Left lung (tissue), 14 donors: ENCODE measurements at places on chromosomes 4 and X. TPM values are rescaled to one million over a fixed set of nuclear protein-coding genes. Genes with fewer than 3 reads are reported as not detected.

The CENPU gene
- total RNA-seq = 11.3 TPM

DNA sequence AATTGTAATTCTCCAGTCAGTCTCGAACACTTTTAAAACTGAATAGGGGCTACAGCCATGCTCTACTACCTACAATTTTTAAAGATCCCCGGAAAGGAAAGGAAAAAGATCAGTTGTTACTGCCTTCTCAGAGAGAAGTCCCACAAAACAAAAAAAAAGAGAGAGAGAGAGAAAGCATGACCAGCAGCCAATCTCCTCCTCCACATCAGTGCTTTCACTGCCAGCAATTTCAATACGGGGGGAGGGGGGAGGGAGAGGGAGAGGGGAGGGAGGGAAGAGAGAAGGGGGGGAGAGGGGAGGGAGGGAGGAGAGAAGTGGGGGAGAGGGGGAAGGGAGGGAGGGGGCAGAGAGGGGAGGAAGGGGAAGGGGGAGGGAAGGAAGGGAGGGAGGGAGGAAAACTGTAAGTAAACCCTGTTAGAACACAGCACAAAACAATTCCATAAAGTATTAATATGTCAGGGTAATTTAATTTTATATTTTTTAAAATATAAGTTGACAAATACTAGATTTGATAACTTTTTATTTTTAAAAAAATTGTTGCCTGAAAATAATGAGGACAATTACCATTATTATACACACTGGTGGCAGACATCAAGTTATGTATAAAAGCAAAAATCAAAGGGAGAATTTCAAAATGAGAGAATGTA lies 108.0 kb downstream of the LRBA start:
- H3K27ac ChIP-seq = no peak overlapping the region
- H3K36me3 ChIP-seq = peaks cover 17% of the 10 kb centered on the region
- no peak for DNase-seq
- H3K4me1 ChIP-seq = no peaks in the 10 kb centered on the region

DNA sequence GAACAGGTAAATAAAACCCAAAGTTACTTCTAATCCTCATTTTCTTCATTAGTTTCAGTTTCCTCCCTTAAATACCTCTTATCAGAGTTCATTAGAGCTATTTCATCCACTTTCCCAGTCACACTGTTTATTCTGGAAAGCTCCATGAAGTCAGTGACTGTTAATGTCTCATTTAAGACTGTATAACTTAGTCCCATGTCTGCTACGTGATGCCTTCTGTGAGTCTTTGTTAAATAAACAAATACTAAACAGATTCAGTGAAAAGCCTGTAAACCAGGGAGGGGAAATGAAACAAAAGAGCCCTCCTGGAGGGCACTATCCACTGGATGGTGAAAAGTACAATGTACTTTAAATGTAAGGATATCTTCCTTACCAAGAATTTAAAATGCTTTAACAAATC lies 24.7 kb downstream of the ACE2 start:
- H3K36me3 ChIP-seq = no peaks in the 10 kb centered on the region
- no peak for DNase-seq
- H3K27ac ChIP-seq = no peak overlapping the region
- no peak overlapping the region for H3K4me3 ChIP-seq

The NR0B1 gene
- not detected for total RNA-seq

- no peaks in the 10 kb centered on the region for H3K4me1 ChIP-seq
- H3K27me3 ChIP-seq = no peaks in the 10 kb centered on the region
- H3K36me3 ChIP-seq = no peaks in the 10 kb centered on the region
- no peak overlapping the region for H3K27ac ChIP-seq
- no peak for DNase-seq
- no peak overlapping the region for H3K4me3 ChIP-seq
Measured at GRCh38 chr4:134132086-134132783, 69.4 kb downstream of the PABPC4L start.

DNA sequence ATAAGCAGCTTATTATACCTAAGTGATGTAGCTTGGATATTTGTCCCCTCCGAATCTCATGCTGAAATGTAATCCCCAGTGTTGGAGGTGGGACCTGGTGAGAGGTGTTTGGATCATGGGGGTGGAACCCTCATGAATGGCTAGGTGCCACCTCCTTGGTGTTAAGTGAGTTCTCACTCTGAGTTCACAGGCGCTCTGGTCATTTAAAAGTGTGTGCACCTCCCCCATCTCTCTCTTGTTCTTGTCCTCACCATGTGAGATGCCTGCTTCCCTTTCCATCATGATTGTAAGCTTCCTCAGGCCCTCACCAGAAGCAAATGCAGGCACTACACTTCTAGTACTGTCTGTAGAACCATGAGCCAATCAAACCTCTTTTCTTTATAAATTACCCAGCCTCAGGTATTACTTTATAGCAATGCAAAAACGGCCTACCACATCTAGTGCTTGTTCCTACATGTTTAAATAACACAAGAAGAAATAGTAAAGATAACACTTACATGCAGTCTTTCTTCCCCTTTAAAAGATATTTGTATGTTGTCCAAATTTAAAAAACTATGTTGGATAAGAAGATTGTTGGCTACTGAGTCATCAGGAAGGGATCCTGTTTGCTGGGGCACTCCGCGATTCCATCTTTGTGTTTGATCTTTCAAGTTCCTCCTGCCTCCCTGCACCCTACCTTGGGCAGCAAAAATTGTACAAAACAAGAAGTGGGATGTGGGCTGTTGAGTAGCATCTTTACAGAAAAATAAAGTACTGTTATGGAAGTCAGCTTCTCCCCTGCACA lies 29.7 kb downstream of the PPP1R2C start:
- no peak overlapping the region for H3K27ac ChIP-seq
- H3K27me3 ChIP-seq = peaks cover 5% of the 10 kb centered on the region
- no peak overlapping the region for H3K4me3 ChIP-seq
- DNase-seq = no peak
- H3K36me3 ChIP-seq = no peaks in the 10 kb centered on the region

DNA sequence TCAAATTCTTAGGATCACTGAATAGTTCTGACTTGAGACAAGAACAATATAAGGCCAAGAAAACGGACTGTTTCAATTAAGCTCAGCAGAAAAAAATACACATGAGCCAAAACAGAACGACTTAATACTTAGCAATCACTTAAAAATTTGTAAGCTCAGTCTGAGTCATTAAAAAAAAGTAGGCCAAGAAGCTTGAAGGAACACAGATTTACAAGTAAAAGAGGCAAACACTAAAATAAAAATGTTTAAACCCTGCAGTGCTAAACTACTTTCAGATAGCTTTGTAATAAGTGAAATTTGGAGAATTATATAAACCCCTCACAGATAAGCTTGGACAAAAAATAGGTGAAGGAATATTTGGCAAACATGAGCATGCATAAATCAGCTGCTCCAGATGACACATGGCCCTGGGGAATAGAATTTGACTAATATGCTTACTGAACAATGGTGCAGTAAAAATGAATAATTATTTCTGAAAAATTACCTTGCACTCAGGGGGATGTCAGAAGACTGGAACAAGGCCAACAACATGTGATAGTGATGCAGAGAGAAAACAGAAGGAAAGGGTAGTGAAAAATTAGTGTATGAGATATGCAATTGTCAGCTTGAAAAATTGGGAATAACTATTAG lies 49.6 kb downstream of the LNX1 start:
- H3K27me3 ChIP-seq = no peaks in the 10 kb centered on the region
- peaks cover 7% of the 10 kb centered on the region for H3K4me1 ChIP-seq
- no peak overlapping the region for H3K4me3 ChIP-seq
- H3K27ac ChIP-seq = peak overlapping the region; percentile 61

DNA sequence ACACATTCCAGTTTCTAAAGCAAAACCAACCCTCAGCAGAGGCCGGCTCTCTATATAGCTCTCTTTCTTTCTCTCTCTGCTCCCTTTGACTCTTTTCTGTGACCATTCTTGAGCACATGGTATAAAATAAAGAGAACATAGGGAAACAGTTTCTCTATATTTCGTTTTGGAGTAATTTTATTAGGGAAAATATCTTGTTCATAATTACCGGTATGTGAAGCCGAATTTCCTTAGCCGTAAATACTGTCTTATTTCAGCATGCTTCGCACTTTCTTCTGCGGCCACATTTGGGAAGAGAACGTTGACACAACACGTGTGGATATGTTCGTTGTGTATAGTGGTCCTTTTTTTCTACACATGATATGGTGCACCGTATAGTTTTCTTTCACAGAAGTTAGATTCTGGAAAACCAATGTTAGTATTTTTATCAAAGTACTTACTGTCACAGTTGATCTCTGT lies 4.9 kb upstream of the LEF1 start:
- no peaks in the 10 kb centered on the region for H3K36me3 ChIP-seq
- DNase-seq = no peak
- peaks cover 52% of the 10 kb centered on the region for H3K27me3 ChIP-seq
- H3K4me1 ChIP-seq = peaks cover 17% of the 10 kb centered on the region
- H3K27ac ChIP-seq = no peak overlapping the region

GRCh38 chr4:113499166-113499565 lies 262.4 kb downstream of the CAMK2D start:
- H3K27ac ChIP-seq = no peak overlapping the region
- no peaks in the 10 kb centered on the region for H3K27me3 ChIP-seq
- no peak overlapping the region for H3K4me3 ChIP-seq
- no peak for DNase-seq
- H3K36me3 ChIP-seq = no peaks in the 10 kb centered on the region

The PCDH7 gene
- 6.8 TPM for total RNA-seq

The IDUA gene
- 33.6 TPM for total RNA-seq

The THAP6 gene
- 21.4 TPM for total RNA-seq

The TLR7 gene
- total RNA-seq = 3.1 TPM

DNA sequence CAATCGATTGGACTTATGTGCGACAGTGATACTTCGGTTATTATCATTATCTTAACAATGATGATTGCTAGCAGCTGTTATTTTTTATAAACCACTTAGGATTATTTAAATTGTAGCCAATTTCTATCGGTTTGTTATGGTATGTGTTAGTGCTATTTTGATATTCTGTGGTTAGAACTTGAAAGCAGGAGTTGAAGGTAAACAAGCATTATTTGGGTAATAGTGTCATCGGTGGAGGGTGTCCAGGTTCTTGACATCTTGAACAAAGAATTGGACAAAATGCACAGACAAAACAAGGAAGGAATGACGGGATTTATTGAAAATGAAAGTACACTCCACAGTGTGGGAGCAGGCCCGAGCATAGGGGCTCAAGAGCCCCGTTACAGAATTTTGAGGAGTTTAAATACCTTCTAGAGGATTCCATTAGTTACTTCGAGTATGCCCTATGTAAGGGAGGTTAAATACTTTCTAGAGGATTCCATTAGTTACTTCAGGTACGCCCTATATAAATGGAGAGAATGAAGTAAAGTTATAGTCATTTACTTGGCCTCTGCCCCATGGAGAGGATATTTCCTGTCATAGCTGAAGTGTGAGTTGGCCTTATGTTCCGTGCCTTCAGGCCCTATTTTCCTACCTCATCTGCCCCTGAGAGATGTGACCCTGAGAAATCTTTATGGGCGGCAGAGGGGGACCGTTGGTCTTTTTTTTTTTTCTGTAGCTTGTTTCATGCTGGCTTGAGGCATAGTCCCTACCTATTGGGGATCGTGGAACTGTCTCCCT lies 13.1 kb downstream of the MOB1B start:
- H3K36me3 ChIP-seq = no peaks in the 10 kb centered on the region
- H3K27me3 ChIP-seq = no peaks in the 10 kb centered on the region
- no peak for DNase-seq

The CYBB gene
- 255 TPM for total RNA-seq

GRCh38 chr4:89069481-89069880 lies 12.5 kb upstream of the FAM13A start:
- no peaks in the 10 kb centered on the region for H3K4me1 ChIP-seq
- no peak overlapping the region for H3K4me3 ChIP-seq
- no peaks in the 10 kb centered on the region for H3K36me3 ChIP-seq
- no peak overlapping the region for H3K27ac ChIP-seq

DNA sequence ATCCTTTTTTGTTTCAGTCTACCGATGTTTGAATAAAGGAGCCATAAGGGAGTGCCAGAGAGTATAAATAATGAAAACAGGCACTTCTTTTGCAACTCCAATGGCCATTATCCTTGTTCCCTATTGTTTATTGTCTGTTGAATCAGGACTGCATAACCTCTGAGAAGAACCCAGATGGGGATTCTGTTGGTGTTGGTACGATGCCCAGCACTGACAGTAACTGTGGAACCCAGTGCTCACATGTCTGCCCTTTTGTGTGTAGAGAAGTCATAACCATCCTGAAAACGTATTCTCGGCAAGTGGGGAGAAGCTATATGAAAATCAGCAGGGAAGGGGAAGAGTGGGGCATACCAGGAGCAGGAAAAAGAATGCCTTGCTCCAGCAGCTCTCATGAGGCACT lies 195.1 kb upstream of the EDNRA start:
- H3K27ac ChIP-seq = no peak overlapping the region
- H3K4me3 ChIP-seq = no peak overlapping the region
- H3K4me1 ChIP-seq = no peaks in the 10 kb centered on the region
- no peak for DNase-seq
- no peaks in the 10 kb centered on the region for H3K27me3 ChIP-seq

- H3K4me3 ChIP-seq = no peak overlapping the region
- no peaks in the 10 kb centered on the region for H3K27me3 ChIP-seq
- no peak for DNase-seq
- H3K27ac ChIP-seq = no peak overlapping the region
Measured at GRCh38 chrX:87425618-87426017, 92.0 kb upstream of the KLHL4 start.
